ENCODE measurements at places on chromosomes 6 and 20.
A peak's percentile ranks its signal among the peaks of the same experiment; 100 is the strongest.

DNA sequence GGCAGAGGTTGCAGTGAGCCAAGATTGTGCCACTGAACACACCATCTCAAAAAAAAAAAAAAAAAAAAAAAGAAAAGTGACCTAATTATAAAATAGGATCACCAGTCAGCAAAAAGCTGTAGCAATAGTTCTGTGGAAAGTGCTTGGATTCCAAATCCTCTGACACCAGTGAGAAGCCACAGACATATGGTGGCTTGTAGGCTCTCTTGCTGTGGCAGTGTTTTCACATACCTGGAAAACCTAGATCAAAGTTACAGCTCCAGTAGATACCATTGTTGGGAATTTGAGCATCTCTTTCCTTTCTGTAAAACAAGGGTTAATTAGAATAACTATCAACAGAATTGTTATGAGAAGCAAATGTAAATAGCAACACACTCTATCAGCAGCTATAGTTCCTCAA is 4.1 kb downstream of the CCDC170 start:
- no peak for DNase-seq

DNA sequence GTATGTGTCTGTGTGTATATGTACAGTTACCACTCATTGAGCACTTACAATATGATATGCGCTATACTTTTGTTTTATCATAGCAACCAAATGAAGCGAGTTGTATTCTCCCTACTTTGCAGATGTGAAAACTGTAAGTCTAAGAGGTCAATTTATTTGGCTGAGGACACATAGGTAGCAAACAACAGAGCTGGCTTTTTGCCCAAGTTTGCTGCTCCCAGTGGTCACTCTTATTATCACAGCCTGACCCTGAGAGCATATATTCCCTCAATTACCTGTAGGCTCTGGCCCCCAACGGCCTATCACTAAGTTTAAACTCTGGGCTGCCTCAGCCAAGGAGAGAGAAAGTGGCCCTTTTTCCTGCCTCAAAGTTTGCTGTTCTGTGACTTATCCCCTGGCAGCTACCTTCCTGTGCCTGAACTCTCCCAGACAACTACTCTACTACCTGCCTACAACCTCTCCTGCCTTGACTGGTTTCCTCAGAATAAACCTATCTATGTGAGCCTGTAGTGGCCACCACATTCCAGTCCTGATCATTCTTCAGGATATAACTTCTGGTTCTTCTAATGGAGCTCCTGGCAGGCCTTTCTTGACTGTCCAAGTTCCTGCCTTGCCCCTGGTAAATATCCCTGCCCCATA is 221.8 kb downstream of the FRK start:
- DNase-seq: peak; percentile 12

DNA sequence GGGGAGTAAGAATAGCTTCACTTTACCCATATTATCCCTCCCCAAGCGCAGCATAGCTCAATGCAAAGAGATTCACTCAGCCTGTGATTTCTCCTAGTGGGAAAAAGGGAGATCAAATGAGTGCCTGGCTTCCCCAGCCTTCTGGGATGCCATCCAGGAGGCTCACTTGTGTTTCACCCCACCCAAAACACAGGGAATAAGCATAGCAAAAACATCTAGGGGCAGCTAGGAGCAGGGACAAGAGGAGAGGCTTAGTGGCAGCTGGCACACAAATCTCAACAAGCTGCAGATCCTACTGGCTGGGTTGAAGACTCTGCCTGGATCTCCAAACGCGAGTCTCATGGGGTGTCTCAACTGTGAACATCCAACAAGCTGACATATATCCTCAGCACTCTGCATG is 715.8 kb downstream of the RNF144B start:
- DNase-seq: no peak

DNA sequence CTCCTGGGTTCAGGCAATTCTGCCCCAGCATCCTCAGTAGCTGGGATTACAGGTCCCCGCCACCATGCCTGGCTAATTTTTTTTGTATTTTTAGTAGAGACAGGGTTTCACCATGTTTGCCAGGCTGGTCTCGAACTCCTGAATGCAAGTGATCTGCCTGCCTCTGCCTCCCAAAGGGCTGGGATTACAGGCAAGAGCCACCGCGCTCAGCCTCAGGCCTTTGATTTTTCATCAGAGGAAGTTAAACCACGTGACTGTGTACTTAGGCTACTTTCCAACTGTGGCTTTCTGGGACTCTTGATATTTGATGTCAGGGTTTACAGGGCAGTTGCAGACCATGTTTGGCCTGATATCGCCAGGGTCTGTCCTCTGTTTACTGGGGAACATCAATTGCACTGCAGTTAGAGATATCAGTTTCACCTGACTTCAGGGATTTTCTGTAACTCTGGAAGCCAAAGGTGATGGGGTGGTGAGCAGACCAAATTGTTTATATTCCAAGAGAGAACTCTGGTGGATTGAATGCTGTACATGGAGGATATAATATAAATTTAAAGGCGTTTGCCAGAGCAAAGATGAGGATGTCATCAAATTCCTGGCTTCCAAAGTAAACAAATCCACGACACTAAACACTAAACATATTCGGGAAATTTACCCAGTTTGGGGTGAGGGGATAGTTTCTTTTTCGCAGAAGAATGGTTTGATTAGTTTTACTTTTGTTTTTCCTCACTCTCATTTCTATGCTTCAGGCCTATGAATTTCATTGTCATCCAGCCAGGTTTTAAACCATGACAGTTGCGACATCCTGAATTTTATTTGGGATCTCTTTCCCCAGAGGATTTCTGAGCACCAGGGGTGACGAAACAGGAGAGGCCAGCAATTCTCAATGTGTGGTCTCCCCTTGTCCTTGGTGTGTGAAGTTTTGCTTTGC is 4.2 kb downstream of the PSMF1 start:
- peak; percentile 9 for DNase-seq

DNA sequence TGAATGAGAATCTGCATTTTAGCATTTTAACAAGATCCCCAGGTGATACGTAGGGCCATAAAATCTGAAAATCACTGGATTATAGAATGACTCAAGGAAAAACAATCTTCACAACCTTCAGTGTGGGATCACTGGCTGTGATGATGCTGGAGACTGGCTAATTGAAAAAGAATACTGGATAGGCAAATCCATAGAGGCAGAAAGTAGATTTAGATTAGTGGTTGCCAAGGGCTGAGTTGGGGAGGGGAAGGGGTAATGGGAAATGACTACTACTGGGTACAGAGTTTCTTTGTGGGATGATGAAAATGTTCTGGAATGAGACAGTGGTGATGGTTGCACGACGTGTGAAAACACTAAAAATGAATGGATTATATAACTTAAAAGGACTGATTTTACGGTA is 84.1 kb downstream of the CDK19 start:
- DNase-seq: no peak

- DNase-seq: peak; percentile 59
Observed at GRCh38 chr6:47780510-47781356, 1.1 kb upstream of the OPN5 start.

- no peak for DNase-seq
Observed at GRCh38 chr6:78594668-78595066, 272.7 kb upstream of the IRAK1BP1 start.

GRCh38 chr20:18657575-18657974 is 69.7 kb downstream of the DTD1 start:
- peak; percentile 79 for DNase-seq

GRCh38 chr6:136351518-136352110 is 62.0 kb upstream of the BCLAF1 start:
- no peak for DNase-seq

DNA sequence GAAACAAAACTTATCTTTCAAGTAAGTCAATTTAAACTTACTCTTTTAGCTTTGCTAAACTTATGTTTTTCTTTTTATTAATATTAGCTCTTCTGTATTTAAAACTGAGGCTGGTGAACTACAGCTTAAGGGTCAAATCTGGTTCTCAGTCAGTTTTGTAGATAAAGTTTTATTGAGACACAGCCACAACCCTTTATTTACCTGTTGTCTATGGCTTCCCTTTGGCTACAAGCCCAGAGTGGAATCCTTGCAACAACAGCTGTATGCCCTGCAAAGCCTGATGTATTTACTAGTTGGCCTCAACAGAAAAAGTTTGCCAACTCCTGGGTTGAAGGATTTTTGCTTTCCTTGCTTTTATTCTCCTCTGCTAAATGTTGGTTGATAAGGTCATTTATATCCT is 491.4 kb upstream of the RNF217 start:
- DNase-seq: no peak

- no peak for DNase-seq
Observed at GRCh38 chr6:44626616-44627015, 239.1 kb downstream of the CDC5L start.

- no peak for DNase-seq
Observed at GRCh38 chr6:21085643-21086042, 507.9 kb upstream of the SOX4 start.

- DNase-seq: no peak
Observed at GRCh38 chr20:58889334-58889760, 36.8 kb downstream of the GNAS start.

GRCh38 chr6:142013287-142013686 is 119.4 kb upstream of the GJE1 start:
- peak; percentile 28 for DNase-seq

DNA sequence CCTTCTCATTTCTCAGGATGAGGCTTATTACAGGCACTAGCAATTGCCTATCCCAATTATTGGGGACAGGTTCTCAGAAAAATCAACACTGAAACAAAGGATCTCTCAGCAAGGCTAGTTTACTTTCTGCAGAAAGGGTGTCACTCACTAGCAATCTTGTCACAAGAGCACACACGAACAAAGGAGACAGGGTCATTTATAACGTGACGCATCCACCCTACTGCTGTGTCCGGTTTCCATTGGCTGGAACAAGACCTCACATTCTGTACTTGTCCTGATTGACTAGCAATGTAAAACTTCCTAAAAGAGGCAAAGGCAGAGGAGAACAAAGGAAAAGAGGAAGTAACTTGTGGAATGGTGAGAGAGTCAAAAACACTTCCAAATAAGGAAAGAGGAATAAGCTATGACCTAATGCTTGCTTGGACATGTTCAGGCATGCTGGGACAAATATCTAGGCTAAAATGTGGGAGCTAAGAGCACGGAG is 160.2 kb upstream of the STXBP5 start:
- no peak for DNase-seq

- peak; percentile 5 for DNase-seq
Observed at GRCh38 chr6:131258816-131259476, 123.7 kb downstream of the AKAP7 start.

DNA sequence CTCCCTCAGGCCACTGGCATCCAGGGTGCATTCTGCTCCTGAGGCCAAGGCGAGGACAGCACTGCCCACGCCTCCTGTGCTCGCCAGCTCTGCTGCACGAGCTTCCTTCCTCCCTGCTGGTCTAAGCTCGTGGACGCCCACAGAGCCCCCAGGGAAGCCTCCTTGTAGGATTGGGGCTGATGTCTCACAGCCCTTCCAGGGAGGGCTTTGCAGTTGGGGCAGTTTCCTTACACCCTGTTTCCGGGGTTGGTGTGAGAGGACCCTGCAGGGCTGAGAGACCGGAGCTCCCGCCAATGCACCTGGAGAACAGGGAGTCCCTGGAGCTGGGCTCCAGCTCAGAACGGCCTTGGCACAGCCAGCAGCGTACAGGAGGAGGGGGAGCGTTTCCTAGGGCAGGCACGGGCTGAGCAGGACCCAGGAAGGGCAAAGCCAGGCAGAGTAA is 172.4 kb upstream of the PDE10A start:
- DNase-seq: peak; percentile 23

DNA sequence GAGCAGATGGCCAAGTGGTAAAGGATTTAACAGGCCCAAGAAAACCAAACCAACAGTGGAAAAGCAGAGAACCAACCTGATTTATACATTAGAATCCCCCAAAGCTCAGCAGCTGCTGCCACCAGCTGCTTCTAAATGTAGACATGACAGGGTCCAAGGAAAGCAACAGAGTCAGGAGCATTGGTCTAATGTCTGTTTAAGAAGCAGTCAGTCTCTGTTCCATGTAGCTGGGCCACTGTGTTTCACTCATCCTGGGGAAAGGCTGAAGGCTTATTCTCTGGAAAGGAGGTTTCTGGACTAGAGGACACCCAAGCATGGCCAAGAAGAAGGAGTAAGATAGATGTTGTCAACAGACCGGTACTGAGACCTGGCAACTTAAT is 75.4 kb downstream of the TMEM244 start:
- no peak for DNase-seq

- DNase-seq: no peak
Observed at GRCh38 chr20:1001116-1001515, 995 bp downstream of the RSPO4 start.

DNA sequence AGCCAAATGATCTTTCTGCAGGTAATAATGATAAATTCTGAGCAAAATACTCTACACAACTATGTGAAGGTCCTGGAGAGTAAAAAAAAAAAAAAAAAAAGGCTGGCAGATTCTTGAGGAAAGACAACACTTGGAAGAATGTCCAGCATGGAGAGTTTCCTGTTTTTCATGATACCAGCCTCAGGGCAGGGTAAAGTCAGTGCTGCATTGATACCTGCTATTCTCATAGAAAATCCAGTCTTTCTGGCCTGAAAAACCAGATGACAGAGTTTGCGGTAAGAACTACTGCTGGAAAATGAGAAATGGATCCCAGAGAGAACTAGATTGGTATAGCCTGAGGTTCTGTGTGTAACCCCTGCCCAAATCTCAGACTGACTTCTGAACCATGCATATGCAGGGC is 89.1 kb downstream of the AFG1L start:
- no peak for DNase-seq

All from MG63 (cell line).